ENCODE measurements at places on chromosomes 3 and 15.

- H3K4me1 ChIP-seq: no peaks in the 10 kb centered on the region
- no peak overlapping the region for H3K4me3 ChIP-seq
- no peak overlapping the region for H3K27ac ChIP-seq
- no peaks in the 10 kb centered on the region for H3K36me3 ChIP-seq
Observed at GRCh38 chr15:67413770-67414390, 107.1 kb upstream of the C15orf61 start.

- no peak overlapping the region for H3K4me3 ChIP-seq
- H3K4me1 ChIP-seq: peaks cover 12% of the 10 kb centered on the region
- H3K27ac ChIP-seq: no peak overlapping the region
- DNase-seq: no peak
Observed at GRCh38 chr3:63976161-63976871, 47.0 kb downstream of the PSMD6 start.

DNA sequence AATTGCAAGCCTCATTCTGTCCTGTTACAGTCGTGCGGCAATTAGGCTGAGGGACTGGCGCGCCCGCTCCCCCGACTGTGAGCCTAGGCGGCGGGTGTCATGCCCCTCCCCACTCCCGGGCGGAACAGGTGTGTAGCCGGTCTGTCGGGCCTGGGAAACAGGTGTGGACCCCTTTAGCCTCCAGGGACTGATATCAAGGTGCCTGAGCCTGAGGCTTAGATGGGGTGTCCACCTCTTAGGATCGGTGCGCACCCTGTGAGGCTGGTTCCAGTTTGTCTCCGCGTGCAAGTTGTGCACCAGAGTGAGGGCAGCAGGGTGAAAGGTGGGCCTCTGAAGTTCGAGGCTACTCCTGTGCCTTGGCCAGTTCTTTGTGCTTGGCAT is 686 bp downstream of the VPS8 start:
- DNase-seq: no peak
- no peaks in the 10 kb centered on the region for H3K27me3 ChIP-seq
- peaks cover 5% of the 10 kb centered on the region for H3K36me3 ChIP-seq
- peaks cover 5% of the 10 kb centered on the region for H3K4me1 ChIP-seq
- peak overlapping the region; percentile 94 for H3K4me3 ChIP-seq
- peak overlapping the region; percentile 77 for H3K27ac ChIP-seq

DNA sequence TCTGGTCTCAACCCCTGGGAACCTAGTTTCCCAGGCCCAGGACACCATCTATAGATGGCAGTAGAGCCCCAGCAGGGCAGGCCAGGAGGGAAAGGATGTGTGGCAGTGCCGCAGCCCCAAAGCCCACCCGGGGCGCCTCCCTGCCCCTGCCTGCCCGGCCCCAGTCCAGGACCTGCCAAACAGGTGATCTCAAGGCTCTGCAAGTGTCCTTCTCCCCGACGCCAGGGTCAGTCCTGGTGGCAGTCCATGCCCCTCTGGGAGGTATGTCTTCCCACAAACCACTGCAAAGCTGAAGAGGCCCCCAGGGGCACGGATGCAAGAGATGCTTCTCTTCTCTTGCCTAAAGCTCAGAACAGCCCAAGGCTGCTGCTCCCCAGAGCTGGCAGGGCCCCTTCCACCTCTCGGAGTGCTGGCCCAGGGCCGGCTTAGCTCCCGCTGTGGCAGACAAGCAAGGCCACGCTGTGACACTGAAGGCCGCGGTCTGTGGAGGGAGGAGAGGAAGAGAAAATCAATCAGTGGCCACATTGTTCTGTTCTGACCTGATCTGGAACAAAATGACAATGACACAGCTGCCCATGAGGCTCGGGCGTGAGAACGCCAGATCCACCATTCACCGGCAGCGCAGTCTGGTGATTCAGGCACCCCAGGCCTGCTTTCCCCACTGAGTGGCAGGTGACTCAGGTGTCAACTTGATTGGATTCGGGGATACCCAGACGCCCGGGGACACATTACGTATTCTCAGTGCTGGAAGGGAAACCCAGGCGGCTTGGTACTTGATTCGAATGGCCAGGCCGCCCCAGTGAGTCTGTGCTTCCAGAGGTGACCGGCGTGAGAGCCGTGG is 34.0 kb downstream of the KLHL25 start:
- no peak for DNase-seq
- H3K4me3 ChIP-seq: no peak overlapping the region
- H3K27me3 ChIP-seq: no peaks in the 10 kb centered on the region
- H3K27ac ChIP-seq: no peak overlapping the region

- H3K4me1 ChIP-seq: peaks cover 53% of the 10 kb centered on the region
- no peaks in the 10 kb centered on the region for H3K36me3 ChIP-seq
Observed at GRCh38 chr3:134061401-134061800, 31.7 kb upstream of the SLCO2A1 start.

GRCh38 chr3:8519774-8520448 is 18.3 kb downstream of the LMCD1 start:
- peaks cover 5% of the 10 kb centered on the region for H3K36me3 ChIP-seq
- H3K27ac ChIP-seq: no peak overlapping the region
- no peak overlapping the region for H3K4me3 ChIP-seq
- H3K4me1 ChIP-seq: no peaks in the 10 kb centered on the region
- DNase-seq: no peak
- H3K27me3 ChIP-seq: no peaks in the 10 kb centered on the region

- peaks cover 16% of the 10 kb centered on the region for H3K4me1 ChIP-seq
- H3K36me3 ChIP-seq: no peaks in the 10 kb centered on the region
- H3K27me3 ChIP-seq: peaks cover 31% of the 10 kb centered on the region
- DNase-seq: no peak
Observed at GRCh38 chr15:42576776-42577175, 1.4 kb downstream of the STARD9 start.

GRCh38 chr15:94004697-94005096 is 226.7 kb upstream of the MCTP2 start:
- no peaks in the 10 kb centered on the region for H3K27me3 ChIP-seq
- DNase-seq: no peak
- H3K27ac ChIP-seq: no peak overlapping the region
- no peaks in the 10 kb centered on the region for H3K36me3 ChIP-seq

DNA sequence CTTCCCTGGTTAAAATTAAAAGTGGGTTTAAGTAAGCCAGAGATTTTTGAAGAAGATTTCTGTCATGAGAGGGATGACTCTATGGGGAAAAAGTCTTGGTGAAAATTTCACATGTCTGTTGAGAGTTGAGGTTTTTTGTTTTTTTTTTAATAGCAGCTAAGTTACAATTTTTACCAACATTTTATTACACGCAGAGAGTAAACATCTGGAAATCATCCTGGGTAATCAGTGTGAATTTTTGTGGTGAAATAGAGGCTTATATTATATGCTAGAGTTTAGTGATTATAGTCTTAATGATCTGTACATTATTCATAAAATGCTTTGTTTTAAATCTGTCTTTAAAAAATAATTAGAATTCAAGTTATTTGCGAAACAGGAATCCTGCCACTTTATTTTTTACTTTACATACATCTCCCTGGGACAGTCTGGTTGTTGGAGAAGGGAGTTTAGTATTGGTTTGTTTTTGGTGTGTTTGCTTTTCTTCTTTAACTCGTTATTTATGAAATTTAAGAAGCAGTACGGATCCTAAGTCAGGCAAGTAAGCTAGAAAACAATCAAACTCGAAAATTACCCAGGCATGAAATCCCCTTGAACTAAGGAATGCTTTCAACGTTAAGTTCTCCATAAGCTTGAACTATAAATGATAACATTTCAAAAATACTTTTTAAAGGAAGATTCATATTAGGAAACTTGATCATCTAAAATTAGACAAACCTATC is 143.4 kb upstream of the TSC22D2 start:
- H3K4me1 ChIP-seq: peaks cover 29% of the 10 kb centered on the region
- H3K27ac ChIP-seq: no peak overlapping the region
- H3K27me3 ChIP-seq: no peaks in the 10 kb centered on the region
- DNase-seq: no peak

- no peaks in the 10 kb centered on the region for H3K36me3 ChIP-seq
- H3K4me1 ChIP-seq: no peaks in the 10 kb centered on the region
- no peaks in the 10 kb centered on the region for H3K27me3 ChIP-seq
- DNase-seq: no peak
Observed at GRCh38 chr3:24541935-24542334, 47.3 kb upstream of the THRB start.

DNA sequence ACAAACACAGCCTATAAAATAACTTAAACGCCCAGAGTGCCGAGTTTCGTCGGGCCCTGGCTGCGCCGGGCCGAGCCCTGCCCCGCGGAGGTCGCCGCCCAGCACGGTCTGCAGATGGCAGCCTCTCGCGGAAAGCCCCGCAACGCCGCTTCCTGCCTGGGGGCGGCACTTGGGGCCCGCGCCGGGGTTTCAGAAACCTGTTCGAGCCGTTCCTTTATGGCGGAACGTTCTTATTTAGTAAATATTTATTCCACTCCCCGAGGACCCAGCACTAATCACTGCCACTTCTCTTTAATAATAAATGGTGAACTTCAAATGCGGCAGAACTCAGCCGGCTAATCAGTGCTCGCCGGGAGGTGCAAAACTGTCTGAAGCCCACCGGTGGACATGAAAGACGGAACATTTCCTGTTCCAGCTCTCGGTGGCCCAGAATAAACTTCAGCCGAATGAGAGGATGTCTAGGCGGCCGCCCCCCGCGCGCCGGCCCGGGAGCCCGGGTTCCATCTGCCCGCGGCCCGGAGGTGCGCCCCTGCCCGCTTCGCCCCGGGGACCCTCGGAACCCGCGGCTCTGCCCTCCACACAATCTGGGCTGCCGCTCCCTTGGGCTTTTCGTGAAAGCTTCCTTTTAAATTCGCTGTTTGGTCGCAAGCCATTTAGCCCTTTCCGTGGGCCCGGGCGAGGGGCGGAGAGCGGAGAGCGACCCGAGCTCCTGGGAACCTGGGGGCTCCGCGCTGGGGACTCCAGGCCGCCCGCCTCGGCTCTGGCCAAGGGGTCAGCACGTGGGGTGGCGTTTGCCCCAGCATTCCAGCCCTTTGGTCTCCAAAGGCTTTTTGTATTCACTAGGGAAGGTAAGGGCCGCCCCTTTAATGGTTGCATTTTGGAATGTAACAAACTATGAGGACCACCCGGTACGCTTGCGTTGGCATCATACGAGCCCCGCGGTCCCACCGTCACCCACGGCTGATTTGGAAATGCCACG is 110.8 kb upstream of the ATP11B start:
- peak overlapping the region; percentile 36 for H3K27ac ChIP-seq
- peaks cover 4% of the 10 kb centered on the region for H3K27me3 ChIP-seq
- H3K4me3 ChIP-seq: peak overlapping the region; percentile 66
- no peaks in the 10 kb centered on the region for H3K4me1 ChIP-seq
- no peaks in the 10 kb centered on the region for H3K36me3 ChIP-seq
- peak; percentile 76 for DNase-seq

DNA sequence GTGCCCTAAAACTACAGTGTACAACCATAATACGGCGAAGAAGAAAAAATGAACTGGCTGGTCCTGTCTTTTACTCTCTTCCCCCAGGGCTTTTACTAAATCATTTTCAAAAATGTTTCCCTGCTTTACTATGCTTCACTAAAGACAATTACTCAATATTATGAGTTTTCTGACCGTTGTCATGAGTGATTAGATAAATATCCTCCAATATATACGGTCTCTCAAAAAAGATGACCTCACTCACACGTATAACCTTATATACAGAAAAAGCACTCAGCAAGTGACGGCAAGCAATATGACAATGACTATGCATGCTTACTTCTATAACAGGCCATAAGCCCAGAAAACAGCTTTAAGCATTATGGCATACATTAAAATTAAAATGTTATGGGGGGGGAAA is 60.5 kb downstream of the TBL1XR1 start:
- H3K36me3 ChIP-seq: peaks cover 3% of the 10 kb centered on the region
- H3K27ac ChIP-seq: peak overlapping the region; percentile 56
- no peak overlapping the region for H3K4me3 ChIP-seq
